ENCODE measurements at places on chromosomes 3 and 15.

DNA sequence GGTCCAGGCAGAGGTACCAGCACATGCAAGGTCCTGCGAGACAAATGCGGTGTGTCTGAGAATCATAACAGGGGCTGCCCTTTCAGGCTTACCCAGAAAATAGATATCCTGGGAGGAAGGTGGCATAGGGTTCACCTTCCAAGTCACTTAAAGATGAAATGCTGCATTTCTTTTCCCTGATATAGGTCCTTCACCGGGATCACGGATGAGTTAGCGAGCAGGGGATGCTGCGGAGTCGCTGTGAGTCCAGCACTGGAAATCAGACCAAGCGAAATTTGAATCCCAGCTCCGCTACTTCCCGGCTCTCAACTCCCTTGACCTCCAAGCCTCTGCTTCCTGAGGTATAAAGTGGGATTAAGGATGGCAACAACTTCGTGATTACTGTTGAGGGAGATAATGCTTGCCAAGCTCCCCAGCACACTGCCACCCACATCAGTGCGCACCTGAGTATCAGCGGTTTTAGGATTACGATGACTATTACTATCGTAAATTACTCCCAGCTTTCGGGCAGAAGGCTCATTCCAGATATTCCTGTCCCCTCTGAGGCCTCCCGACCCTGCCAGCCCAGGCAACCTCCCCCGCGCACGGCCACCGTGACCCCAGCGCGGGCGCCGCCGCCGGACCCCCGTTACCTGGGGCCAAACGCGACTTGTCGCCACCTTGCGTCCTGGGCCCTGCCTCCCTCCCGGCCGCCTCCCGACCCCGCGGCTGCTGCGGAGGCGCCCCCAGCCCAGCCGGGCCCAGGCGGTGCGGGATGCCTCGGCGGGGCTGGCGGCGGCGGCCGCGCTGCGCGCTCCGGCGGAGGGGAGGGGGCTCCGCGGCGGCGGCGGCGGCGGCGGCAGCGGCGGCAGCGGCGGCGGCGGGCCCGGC is 589 bp upstream of the GPR27 start:
- DNase-seq: no peak

GRCh38 chr15:96549136-96549535 is 218.6 kb downstream of the NR2F2 start:
- no peak for DNase-seq

DNA sequence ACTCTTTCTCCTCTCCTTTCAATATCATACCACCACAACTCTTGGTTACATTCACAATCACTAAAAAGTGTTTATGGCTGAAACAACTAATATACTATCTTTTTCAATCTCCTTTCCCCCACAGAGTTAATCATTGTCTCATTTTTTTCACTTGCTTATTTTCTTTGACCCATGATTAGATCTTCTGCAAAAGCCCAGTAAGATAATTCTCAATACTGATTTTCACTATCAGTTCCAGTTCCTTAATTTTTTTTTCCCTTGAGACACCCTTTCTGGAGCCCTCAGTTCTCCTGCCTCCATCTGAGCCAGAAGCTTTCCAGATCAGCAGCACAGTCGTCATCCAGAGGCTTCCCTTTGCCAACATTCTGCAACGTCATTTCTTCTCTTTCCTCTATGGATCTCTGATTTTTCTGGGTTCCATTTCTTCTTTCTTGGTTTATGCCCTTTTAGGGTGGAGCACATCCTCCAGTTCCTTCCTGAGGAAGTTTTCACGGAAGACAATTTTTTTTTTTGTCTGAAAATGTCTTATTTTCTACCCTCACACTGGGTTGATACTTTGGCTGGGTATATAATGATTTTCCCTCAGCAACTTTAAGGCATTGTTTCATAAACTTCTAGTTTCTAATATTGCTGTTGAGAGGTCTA is 88.7 kb upstream of the C15orf39 start:
- DNase-seq: no peak

DNA sequence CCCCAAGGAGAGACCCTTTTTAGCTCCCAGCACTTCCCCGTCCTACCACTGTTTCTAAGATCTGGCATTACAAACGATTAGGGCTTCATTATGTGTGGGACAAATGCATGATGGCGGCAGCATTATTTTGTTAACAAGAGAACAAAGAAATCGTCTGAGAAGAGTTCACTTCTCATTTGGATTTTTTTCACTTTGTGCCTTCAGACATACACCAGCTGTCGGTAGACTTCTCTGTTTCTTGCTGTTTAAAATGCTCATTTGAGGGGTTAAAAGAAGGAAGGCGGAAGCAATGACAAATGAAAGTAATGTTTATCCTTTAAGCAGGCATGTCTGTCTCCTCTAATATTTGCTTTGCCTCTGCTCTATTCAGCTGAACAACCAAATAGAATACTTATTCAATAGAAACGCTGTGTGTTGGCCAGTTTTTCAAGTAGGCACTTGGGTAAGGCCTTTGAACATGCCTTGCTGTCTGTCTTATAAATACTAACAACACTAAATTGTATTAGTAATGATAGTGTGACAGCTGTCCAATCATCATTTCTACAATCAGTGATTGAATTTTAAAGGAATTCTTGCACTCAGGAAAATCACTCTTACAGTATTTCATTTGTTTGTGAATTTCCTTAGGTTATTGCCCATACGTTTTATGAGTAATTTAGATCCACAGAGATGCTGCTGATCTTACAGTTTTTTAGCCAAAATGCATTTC is 382.4 kb downstream of the IL5RA start:
- DNase-seq: no peak

GRCh38 chr3:129892857-129893580 is 492 bp downstream of the TMCC1 start:
- DNase-seq: peak; percentile 89

GRCh38 chr15:89628301-89628700 is 27.0 kb downstream of the KIF7 start:
- peak; percentile 45 for DNase-seq

DNA sequence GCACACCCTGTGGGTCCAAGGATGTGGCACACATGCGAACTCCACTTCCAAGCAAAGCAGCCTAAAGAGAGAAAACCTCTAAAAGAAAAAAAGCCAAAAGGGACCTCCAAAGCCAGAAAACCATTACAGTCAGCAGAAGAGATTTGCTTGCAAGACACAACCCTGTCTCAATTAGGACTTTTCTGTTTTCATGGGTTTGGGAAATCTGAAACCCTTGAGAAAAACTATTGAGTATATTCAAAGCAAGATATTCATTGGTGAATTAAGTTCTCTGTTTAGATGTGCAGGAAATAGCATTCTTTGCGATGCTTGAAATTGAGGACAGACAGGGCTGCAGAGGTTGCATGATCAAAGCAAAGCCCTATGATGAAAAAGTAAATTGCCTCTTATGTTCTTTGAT is 10.2 kb upstream of the LDHAL6B start:
- DNase-seq: no peak

GRCh38 chr3:11495948-11496557 is 147.7 kb downstream of the VGLL4 start:
- DNase-seq: no peak

DNA sequence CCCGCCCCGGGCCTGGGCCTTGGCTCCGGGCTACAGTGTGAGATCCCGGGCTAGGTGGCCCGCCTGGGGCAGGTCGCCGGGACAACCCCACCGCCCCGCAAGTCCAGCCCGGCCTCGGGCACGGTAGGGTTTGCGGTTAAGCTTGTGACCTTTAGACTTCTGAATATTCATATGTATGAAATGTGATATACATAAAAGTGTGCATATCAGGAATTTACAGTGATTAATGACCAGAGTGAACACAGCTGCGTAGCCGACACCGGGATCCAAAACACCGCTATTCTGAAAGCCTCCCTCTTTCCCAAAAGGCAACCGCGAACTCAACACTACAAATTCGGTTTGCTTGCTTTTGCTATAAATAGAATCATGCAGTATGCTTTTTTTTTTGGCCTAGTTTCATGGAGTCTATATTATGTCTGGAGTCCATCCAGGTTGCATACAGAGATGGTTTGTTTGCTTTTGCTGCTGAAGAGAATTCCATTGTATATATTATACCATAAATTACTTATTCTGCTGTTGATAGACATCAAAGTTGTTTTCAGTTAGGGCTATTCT is 636 bp upstream of the SNRPA1 start:
- no peak for DNase-seq

- DNase-seq: no peak
Measured at GRCh38 chr15:70513819-70514218, 249.5 kb downstream of the UACA start.

- no peak for DNase-seq
Measured at GRCh38 chr3:160598865-160599264, 33.5 kb upstream of the KPNA4 start.

DNA sequence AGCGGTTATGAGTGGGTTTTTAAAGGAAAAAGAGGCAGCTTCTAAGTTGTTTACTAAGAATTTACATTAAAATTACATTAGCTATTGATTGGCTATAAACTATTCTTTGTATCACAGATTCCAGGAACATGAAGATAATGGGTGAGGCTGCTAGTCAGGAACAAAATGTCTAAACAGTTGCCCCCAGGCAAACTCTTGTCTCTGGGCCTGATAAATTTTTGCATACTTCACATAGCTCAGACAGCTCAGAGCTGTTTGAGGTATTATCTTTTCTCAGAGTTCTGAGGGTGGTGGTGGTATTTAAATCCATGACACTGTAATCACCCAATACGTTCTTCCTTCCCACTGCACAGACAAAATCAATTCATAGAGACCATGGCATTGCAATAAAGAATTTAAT is 2.1 kb upstream of the HACD2 start:
- DNase-seq: no peak

DNA sequence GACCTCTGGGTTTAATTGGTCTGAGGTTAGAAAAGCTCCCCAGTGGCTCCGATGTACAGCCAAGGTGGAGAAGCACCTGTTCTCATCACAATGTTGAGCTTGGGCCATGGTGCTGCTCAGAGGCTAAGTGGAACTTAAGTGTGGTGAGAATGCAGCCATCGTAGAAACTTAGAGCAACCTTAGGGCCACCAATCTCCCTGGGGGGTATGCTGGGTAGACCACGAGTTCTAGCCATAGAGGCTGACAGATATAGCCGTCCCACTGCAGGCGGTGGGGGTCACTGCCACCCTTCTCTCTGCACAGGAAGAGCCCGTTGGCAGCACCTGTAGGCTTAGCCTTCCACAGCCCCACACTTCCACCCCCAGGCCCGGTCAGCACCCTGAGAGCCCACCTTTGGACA is 38.0 kb downstream of the MGLL start:
- no peak for DNase-seq

GRCh38 chr15:90994059-90994416 is 297 bp downstream of the PRC1 start:
- no peak for DNase-seq

DNA sequence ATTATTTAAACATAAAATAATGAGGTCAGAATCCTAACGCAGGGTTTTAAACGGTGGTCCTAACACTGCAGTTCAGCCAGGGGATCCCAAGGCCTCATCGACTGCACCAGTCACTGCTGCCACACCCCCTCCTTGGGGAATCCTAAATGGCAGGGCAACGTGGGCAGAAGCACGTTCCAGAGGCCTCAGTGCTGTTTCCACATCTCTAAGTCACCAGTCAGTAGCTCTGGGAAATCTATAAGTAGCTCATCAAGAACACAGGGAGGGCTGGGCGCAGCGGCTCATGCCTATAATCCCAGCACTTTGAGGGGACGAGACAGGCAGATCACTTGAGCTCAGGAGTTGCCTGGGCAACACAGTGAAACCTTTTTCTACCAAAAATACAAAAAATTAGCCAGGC is 47.5 kb downstream of the PRTG start:
- no peak for DNase-seq

GRCh38 chr3:111286746-111287145 is 215.1 kb downstream of the NECTIN3 start:
- DNase-seq: no peak

DNA sequence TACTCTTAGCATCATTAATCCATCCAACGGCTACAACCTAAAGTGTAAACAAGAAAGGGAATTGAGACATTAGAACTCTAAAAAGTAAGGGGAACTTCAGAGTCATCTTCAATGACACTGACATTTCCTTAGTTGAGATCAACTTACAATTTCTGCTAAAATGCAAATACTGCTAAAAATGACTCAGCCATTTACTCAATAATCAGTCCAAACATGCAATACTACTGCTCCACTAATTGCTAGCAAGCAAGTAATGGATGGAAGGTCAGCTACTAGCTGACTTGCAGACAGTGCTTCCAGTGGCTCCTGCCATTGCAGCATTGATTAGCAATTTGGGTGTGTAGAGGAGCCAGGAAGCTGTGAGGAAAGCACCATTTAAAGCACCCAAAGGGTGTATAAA is 28.4 kb downstream of the CD200R1L start:
- DNase-seq: no peak

- peak; percentile 66 for DNase-seq
Measured at GRCh38 chr3:12553921-12554391, 2.9 kb upstream of the MKRN2 start.

DNA sequence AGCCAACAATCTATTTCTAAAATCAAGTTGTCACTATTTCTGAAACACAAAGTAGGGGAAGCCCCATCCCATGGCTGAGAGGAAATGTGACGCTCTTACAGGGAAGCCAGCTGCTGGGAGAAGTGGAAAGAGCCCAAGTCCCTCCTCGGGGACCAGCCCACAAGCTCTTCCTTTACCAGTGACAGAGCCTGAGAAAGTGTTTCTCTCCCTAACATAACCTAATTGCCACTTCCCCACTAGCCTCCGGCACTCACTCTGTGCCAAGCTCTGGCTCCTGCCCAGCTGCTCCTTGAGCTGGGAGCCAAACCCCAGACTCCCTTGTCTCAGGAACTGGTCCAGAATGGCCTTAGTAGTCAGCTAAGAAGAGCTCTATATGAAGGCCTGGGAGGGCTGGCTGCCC is 42.9 kb downstream of the TNFAIP8L3 start:
- DNase-seq: no peak
